ENCODE measurements at places on chromosomes 5 and 9.

- DNase-seq: peak; percentile 72
Measured at GRCh38 chr5:34486160-34486848, 169.8 kb upstream of the RAI14 start.

GRCh38 chr5:71769287-71769686 lies 50.2 kb downstream of the CARTPT start:
- DNase-seq: no peak

DNA sequence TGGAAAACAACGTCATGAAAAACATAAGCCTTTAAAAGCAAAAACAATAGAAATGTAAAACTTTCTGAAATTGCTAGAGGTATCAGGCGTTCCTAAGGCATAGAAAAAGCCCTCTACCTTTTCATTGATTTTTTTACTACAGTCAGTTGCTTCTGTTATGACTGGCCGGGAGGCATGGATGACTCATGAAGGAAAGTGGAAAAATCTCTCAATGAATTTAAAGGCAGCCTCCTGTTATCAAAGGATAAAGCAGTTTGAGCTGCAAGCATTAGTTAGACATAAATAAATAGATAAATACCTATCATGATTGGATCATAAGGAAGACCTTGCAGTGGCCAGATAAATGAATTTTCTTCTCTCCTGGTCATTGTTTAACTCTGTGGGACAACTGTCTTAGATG lies 281.6 kb downstream of the MAST4 start:
- DNase-seq: no peak

DNA sequence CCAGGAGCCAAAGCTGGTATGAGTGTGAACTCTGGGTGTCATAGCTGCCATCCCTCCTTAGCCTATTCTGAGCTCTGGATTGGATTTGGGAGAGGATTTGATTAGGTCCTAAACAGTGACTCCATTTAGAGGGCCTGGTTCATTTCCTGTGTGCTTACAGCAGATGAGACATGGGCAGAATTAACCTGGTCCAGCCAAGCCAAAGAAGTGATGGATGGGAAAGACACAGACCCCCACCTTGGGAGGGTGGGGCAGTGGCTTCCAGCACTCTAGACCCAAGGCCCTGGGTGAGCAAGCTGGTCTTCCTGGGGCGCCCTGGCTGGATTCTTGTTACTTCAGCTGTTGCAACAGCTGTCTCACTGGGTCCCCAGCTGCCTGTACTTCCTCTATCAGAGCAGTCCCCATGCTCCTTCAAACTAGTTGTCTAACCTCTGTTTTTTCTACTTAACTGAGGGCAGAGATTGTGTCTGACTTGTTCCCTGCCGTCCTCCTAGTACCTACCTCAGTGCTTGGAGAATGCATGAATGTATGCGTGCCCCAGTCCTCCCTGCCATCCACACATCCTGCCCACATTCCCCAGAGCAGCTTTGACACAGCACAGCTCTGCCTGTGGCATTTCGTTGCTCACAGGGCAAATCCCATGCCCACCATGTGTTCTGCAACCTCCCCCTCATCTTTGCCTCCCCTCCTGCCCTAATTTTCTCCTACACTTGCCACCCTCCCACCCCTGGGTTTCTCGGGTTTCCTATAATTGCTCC lies 115.9 kb downstream of the RGS3 start:
- DNase-seq: no peak

GRCh38 chr5:118806571-118806970 lies 181.8 kb downstream of the DTWD2 start:
- no peak for DNase-seq
